ENCODE measurements at places on chromosomes 4 and X. TPM values are rescaled to one million over a fixed set of nuclear protein-coding genes. Genes with fewer than 3 reads are reported as not detected.

DNA sequence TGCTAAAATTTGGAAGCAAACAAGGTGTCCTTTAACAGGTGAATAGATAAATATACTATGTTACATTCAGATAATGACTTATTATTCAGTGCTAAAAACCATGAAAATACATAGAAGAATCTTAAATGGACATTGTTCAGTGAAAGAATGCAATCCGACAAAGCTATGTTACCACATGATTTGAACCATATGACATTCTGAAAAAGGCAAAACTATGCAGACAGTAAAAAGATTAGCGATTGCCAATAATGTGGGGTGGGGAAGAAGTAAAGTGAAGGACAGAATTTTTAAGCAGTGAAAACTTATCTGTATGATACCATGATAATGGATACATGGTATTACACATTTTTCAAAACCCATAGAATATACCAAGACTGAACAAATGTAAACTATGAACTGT is 926.9 kb downstream of the FAT4 start:
- no peaks in the 10 kb centered on the region for H3K4me1 ChIP-seq
- no peaks in the 10 kb centered on the region for H3K27me3 ChIP-seq
- H3K4me3 ChIP-seq: peak overlapping the region; percentile 40

GRCh38 chr4:56906489-56907393 is 959 bp upstream of the REST start:
- H3K4me3 ChIP-seq: peak overlapping the region; percentile 99
- H3K27me3 ChIP-seq: no peaks in the 10 kb centered on the region
- H3K36me3 ChIP-seq: no peaks in the 10 kb centered on the region
- peaks cover 10% of the 10 kb centered on the region for H3K4me1 ChIP-seq

Gene GBA3
- total RNA-seq: not detected

- H3K27me3 ChIP-seq: no peaks in the 10 kb centered on the region
- H3K36me3 ChIP-seq: no peaks in the 10 kb centered on the region
- H3K27ac ChIP-seq: no peak within 1 kb of the TSS
- no peak for DNase-seq
- no peaks in the 10 kb centered on the region for H3K4me1 ChIP-seq
Measured at GRCh38 chrX:16649858-16650257, at the start of gene S100G. Gene S100G (plus strand): TSS chrX:16650158. CDS start chrX:16651007, 849 bp downstream.
